ENCODE measurements at places on chromosomes 7 and 10.

DNA sequence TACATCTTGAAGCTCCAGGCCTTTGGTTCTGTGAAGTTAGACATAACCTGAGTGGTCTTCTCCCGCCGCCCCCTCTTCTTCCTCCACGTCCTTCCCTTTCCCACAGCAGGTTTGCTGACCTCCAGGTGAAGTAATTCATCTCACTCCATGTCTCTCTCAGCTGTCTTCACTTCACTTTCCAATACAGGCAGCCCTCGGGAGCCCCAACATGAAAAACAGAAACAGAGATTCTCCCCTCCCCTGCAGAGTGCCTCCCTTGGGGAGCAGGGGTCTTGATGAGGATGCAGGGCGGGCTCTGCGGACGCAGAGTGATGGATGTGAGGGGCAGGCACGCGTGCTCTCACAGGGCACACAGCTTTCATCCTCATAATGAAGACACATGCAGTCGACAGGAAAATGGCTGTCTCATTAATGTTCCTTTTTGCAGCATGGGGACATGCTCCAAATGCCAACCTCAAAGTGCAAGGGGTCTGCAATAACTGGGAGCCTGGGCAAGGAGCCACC, 95.6 kb downstream of the GPAM start:
- DNase-seq = peak; percentile 45

- no peak for DNase-seq
Measured at GRCh38 chr7:8615019-8615418, 181.6 kb downstream of the NXPH1 start.

DNA sequence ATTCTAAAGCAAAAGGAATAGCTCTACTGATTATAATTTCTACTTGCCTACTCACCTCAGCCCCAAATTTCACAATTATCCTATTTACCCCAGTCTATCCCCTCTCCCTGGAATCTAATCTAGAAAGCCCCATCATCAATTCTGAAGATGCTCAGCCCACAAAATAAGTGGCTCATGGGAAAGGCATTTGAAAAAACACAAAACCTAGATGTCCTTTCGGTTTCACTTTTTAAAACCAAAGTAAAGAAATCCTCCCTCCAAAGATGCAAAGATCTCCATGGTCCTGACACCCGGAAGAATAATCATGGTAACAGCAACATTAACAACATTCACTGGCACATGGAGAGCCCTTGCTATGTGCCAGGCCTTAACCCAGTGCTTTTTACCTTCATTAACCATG, 224.8 kb downstream of the FGFR2 start:
- no peak for DNase-seq

DNA sequence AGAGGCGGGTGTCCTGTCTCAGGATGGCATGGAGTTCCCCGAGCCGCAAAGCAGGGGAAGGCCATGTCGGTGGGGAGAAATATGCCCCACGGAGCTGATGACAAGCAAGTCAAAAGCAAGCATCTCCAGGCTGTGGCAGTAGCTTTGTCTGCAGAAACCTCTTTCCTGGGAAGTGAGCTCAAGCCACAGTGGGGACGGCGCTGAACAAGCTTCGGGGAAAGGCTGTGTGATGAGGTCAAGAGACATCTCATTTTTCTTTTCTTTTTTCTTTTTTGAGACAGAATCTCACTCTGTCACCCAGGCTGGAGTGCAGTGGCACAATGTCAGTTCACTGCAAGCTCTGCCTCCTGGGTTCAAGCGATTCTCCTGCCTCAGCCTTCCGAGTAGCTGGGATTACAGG, 62.6 kb downstream of the ELFN1 start:
- DNase-seq = no peak

DNA sequence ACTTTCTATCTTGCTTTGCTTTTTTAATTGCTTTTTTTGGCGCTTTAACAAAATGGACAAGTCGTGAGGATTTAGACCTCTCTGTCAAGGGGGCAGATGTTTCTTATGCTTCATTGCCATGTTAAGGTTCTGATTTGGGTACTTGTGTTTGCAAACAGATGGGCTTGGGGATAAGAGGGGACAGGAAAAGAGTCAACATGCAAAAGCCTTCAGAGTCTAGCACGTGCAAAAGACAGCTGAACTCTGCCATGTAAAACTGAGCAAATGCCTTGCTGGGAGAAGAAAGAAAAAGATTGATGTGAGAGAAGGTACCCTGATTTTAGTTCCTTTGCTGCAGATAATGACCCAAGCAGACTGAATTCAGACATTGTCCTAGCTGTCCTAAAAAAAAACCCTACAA, 173.1 kb downstream of the KIAA1217 start:
- DNase-seq = no peak

DNA sequence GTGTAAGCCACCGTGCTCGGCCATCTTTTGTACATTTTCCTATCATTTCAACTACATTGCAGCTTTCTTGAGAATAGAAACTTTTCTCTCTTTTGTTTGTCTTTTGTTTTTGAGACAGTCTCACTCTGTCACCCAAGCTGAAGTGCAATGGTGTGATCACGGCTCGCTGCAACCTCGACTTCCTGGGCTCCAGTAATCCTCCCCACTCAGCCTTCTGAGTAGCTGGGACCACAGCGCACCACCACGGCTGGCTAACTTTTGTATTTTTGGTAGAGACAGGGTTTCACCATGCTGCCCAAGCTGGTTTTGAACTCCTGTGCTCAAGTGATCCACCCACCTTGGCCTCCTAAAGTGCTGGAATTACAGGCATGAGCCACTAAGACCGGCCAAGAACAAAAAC, 31.3 kb upstream of the DAGLB start:
- DNase-seq = no peak

DNA sequence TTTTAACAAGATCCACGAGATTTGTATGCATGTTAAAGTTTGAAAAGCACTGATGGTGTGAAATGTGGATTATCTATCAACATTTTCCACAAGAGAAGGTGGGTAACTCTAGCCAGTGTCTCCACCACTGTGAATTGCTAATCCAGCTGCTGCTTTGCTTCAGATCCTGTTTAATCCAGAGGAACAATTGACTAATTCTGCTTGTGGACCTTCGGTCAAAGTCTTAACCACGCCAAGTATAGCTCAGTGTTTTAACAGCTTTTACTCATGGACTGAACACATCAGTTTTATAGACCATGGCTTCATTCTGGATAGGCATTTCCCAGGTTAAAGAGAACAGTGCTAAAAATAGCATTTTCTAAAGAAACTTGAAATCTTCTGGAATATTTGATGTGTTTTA, 23.5 kb downstream of the ADK start:
- DNase-seq = no peak

GRCh38 chr10:126634347-126634746, 36.1 kb downstream of the C10orf90 start:
- DNase-seq = no peak

GRCh38 chr10:3783682-3784432, 1.2 kb downstream of the KLF6 start:
- peak; percentile 70 for DNase-seq

DNA sequence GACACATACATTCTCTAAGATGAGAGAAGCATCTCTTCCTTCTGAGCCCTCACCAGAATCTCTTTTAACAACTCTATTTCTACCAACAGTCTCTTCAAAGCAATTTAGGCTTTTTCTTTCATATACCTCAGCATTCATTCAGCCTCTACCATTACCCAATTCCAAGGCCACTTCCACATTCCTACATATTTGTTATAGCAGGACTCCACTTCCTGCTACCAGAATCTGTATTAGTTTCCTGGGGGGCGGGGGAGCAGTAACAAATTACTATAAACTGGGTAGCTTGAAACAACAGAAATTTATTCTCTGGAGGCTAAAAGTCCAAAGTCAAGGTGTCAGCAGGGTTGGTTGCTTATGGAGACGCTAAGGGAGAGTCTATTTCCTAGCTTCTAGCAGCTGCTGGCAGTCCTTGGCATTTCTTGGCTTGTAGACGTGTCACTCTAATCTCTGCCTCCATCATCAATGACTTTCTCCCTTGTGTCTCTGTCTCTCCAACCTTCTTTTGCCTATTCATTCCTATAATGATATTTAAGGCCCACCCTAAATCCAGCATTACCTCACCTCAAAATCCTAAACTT, 7.4 kb downstream of the PRPS1L1 start:
- DNase-seq = peak; percentile 35

GRCh38 chr10:61841338-61841875, 60.1 kb upstream of the ARID5B start:
- DNase-seq = no peak

DNA sequence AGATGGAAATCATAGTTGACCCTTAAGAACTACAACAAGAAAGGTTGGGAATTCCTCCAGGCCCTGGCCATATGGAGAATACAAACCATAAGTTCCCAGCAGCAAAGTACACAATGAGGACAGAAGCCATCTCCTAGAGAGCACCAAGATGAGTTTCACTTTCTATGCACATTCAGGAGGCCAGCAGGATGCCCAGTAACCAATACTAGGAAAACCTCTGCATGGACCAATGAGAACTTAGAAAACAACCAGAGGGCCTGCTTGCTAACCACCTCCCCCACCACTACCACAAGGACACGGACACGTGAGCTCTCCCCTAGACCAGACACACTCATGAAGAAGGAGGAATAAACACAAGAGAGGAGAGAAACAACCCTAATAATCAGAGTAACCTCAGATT, 56.3 kb downstream of the IFIT5 start:
- DNase-seq = no peak

GRCh38 chr10:102627291-102627735, 17.0 kb upstream of the TRIM8 start:
- no peak for DNase-seq

DNA sequence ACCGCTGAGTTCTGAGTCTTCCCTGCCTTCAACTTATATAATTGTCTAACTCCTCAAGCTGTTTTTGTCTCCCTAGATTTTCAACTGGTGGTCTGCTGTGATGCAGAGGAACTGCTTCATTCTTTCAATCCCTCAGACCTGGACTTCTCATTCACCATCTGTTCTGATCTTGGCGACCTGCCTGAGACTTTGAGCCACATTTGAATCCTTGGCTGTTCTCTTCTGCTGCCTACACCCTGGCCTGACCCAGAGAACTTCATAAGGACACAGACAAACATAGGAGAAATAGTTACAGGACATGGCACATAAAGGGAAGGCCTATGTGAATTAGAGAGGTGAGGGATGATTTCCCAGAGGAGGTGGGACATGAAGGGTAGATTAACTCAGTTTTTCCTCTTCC, 326.7 kb downstream of the PTEN start:
- no peak for DNase-seq

GRCh38 chr10:110241407-110241806, 34.0 kb downstream of the MXI1 start:
- DNase-seq = no peak

DNA sequence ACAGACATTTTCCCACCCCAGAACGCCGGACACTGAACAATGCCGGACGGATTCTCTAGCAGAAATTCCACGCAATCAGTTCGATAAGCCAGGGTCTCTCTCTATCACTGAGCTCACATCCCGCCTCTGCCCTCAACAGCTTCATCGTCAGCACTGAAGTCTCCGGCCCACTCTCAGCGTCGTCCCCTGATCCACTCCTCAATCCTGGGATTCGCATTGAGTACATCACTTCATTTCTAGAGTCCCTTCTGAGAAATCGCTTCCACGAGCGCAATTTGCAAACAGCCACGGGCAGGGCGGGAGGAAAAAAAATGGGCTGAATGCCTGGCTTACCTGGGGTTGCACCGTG, 365 bp downstream of the YME1L1 start:
- DNase-seq = no peak

GRCh38 chr7:131687296-131687695, 130.9 kb upstream of the PODXL start:
- no peak for DNase-seq

DNA sequence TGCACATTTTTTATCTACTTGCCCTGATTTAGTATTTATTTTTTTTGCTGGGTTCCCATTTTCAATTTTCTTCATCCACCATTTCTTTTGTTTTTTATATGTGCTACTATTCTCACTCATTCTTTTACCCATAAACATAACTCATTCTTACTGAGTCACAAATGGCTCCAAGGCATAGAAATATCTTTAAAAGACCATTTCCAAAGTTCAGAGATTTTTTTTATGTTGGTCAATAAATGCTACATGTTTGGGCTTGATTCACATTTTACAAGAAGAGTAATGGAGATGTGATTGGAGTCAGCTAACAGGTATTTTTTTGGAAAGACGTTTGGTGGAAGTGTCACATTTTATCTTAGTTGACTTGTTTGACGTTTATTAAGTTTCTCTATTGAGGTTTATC, 1303.2 kb upstream of the LRRTM3 start:
- no peak for DNase-seq

GRCh38 chr7:100400656-100401055, 27.4 kb downstream of the PILRA start:
- no peak for DNase-seq

- peak; percentile 2 for DNase-seq
Measured at GRCh38 chr10:132468216-132468615, 69.4 kb upstream of the INPP5A start.

DNA sequence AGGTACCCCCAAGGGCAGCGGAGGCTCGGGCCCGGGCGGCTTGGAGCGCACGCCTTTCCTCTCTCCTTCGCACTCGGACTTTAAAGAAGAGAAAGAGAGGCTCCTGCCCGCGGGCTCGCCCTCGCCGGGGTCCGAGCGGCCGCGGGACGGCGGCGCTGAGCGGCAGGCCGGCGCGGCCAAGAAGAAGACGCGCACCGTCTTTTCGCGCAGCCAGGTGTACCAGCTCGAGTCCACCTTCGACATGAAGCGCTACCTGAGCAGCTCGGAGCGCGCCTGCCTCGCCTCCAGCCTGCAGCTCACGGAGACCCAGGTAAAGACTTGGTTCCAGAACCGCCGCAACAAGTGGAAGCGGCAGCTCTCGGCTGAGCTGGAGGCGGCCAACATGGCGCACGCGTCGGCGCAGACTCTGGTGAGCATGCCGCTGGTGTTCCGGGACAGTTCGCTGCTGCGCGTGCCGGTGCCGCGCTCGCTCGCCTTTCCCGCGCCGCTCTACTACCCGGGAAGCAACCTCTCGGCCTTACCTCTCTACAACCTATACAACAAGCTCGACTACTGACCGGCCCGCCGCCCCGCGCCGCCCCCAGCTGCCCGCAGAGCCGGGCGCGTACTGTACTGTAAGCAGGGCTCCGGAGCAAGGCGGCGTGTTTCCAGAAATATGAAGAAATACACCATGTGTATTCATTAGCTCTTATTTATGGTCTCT, 1.8 kb downstream of the HMX2 start:
- no peak for DNase-seq

DNA sequence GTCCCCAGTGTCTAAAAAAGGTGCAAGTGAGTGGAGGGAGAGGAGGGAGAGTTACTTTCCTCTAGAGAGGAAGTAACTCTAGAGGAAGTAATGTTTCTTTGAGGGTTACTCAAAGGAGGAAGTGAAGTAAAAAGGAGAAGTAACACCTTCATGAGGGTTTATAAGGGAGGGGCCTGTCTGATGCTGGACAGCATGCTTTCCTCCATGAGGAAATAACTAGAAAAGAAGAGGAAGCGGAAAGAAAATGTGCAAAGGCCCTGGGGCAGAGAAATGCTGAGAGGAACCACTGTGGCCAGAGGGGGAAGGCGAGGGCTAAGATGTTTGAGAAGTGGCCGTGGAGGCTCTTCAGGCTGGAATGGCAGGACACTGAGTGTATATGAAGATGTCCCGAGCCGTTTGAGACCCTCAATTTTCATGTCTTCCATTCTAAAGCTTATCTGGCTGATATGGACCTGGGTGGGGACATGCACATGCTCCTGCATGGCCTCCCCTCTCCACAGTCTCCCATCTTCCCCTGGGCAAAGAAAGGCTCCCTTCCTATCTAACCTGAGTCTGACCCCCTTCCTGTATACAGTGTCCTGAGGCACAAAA, 3.4 kb upstream of the SLC18A2 start:
- DNase-seq = no peak

GRCh38 chr10:78539247-78539766, 505.6 kb downstream of the RPS24 start:
- no peak for DNase-seq
